ENCODE measurements at places on chromosomes 2 and 18.
A peak's percentile ranks its signal among the peaks of the same experiment; 100 is the strongest.

DNA sequence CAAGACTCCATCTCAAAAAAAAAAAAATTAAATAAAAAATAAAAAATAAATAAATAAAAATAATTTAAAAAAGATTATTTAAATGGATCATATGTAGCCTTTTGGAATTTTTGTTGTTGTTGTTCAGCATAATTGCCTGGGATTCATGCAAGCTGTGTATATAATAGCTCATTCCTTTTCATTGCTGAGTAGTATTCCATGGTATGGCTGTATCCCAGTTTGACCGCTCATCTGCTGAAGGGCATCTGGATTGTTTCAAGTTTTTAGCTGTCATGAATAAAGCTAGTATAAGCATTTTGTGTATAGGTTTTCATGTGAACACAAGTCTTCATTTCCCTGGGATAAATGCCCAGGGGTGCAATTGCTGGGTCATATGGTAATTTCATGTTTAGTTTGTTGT is 6.4 kb upstream of the TANC1 start:
- DNase-seq: no peak
- no peaks in the 10 kb centered on the region for H3K36me3 ChIP-seq
- H3K27me3 ChIP-seq: no peaks in the 10 kb centered on the region
- no peak overlapping the region for H3K27ac ChIP-seq
- no peak overlapping the region for H3K4me3 ChIP-seq
- H3K4me1 ChIP-seq: no peaks in the 10 kb centered on the region

- no peak for DNase-seq
- H3K36me3 ChIP-seq: peaks cover 7% of the 10 kb centered on the region
- H3K27ac ChIP-seq: no peak overlapping the region
- no peaks in the 10 kb centered on the region for H3K27me3 ChIP-seq
- H3K4me3 ChIP-seq: no peak overlapping the region
These were observed 27.6 kb upstream of the ASB1 start for GRCh38 chr2:238399094-238399493.

- no peaks in the 10 kb centered on the region for H3K27me3 ChIP-seq
- no peak overlapping the region for H3K27ac ChIP-seq
- DNase-seq: no peak
- H3K36me3 ChIP-seq: no peaks in the 10 kb centered on the region
- no peaks in the 10 kb centered on the region for H3K4me1 ChIP-seq
- no peak overlapping the region for H3K4me3 ChIP-seq
These were observed 124.1 kb downstream of the METTL8 start for GRCh38 chr2:171309455-171310286.

DNA sequence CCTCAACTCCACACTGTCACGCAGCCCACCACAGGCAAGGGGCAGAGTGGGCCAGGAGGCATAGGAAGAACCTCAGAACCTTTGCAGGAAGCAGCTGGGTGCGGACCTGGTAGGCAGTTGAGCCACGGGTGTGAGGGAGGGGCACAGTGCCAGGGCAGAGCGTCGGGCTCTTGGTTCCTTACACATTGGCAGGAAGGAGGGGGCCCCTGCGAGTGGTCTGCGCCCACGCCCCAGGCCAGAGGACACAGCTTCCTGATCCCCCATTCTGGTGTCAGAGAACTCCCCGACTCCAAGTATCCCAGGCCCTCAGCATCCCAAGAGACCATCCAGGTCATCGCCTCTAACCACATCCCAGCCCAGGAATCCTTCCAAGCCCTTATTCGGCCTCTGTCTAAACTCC is 61.5 kb downstream of the TNS1 start:
- no peaks in the 10 kb centered on the region for H3K27me3 ChIP-seq
- peak overlapping the region; percentile 73 for H3K27ac ChIP-seq
- peak overlapping the region; percentile 44 for H3K4me3 ChIP-seq
- H3K4me1 ChIP-seq: peaks cover 68% of the 10 kb centered on the region
- no peaks in the 10 kb centered on the region for H3K36me3 ChIP-seq
- DNase-seq: no peak

- H3K4me1 ChIP-seq: no peaks in the 10 kb centered on the region
- no peaks in the 10 kb centered on the region for H3K27me3 ChIP-seq
- no peaks in the 10 kb centered on the region for H3K36me3 ChIP-seq
- DNase-seq: no peak
- H3K4me3 ChIP-seq: no peak overlapping the region
- H3K27ac ChIP-seq: no peak overlapping the region
These were observed 370.2 kb upstream of the LYPD1 start for GRCh38 chr2:133040170-133040569.

DNA sequence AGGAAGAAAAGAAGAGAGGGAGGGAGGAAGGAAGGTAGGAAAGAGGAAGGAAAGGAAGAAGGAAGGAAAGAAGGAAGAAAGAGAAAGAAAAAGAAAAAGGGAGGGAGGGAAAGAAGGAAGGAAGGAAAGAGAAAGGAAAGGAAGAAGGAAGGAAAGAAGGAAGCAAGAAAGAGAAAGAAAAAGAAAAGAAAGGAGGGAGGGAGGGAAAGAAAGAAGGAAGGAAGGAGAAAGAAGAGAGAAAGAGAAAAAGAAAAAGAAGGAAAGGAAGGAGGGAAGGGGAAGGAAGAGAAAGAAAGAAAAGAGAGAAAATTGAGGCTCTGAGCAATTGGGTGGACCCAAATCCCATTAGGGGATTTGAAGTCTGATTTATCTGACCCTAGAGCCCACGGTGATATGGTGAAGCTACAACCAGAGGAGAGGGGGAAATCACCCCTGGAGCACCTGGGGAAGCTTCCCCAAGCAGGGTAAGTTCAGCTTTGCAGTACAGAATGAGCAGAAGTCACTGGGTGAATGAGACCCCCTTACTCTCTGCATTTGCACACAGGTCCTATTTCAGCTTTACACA is 177.6 kb upstream of the BCL2L11 start:
- no peak for DNase-seq
- peaks cover 5% of the 10 kb centered on the region for H3K4me1 ChIP-seq
- H3K4me3 ChIP-seq: no peak overlapping the region
- H3K27me3 ChIP-seq: no peaks in the 10 kb centered on the region

DNA sequence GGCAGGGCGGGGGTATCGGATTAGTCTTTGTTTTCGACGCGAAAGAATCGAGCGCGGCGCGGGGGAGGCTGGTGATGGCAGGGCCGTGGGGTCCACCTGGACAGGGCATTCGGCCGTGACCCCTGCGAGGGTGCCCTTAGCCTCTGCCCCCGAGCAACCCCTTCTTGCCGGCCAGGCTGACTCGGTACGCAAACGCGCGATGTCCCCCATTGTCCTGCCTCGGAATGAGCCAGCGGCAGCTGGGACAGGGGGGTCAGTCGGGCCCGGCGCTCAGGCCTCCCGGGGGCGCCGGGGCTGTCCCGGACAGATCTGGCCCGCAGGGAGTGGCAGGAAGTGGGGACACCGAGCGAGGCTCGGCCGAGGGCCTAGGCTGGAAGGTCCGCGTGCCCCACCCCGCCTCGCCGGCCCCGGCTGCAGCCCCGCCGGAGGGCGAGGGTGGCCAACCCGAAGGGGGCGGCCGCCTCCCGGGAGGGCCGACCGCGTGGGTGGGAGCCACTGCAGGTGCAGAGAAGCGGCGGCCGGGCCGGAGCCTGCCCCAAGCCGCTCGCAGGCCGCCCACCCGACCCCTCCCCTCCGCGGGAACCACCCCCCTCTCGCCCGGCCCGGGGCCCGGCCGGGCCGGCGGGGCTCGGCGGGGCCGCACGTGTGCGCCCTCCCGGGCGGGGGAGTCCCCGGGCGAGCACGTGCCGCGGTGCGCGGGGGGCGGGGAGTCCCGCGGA is at the start of gene TET3:
Gene TET3 (plus strand): TSS at position 708 of the 719 bp plus-strand sequence. CDS start 1,494 bp downstream, outside the sequence.
- H3K4me1 ChIP-seq: peaks cover 86% of the 10 kb centered on the region
- peak within 1 kb of the TSS; percentile 74 for H3K4me3 ChIP-seq
- no peaks in the 10 kb centered on the region for H3K36me3 ChIP-seq
- H3K27ac ChIP-seq: peak within 1 kb of the TSS; percentile 97

- peaks cover 3% of the 10 kb centered on the region for H3K36me3 ChIP-seq
- H3K4me3 ChIP-seq: peak overlapping the region; percentile 79
- DNase-seq: no peak
- H3K27me3 ChIP-seq: no peaks in the 10 kb centered on the region
These were observed 617 bp downstream of the CCDC142 start for GRCh38 chr2:74481961-74482800.

DNA sequence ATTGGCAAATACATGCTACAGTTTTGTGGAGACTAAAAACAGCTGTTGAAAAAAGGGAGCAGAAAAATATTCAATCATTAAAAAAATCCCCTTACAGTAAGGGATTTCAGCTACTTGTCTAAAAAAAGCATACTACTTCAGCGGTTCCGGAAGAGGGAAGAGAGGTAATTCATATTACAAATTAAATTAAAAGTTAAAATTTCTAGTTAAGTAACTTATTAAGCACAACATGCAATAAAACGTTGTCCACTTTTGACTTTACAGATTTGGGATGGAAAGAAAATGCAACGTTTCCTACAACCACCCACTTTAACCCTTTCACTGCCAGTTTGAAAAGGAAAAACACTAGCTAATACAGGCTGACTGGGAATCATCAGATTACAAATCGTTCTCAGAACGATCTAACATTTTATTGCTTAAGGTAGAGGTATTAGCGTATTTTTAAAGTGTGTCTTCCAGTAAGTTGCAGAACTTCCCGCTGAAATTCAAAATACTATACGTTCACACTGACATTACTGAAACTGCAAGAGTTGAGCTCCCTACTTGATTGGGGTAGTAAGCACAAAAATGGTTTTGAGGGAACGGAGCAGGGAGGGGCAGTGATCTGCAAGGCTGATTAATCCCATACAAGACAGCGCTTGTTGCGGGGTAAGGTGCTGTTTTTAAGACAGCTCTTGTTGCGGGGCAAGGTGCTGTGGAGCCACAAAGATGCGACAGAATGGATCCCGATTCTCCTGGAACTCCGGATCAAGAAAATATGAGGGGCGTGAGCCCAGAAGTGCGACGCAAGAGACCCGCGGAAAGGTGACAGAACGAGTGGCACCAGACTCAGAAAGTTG is 743 bp downstream of the HADHA start:
- DNase-seq: no peak
- peak overlapping the region; percentile 95 for H3K4me3 ChIP-seq
- peaks cover 65% of the 10 kb centered on the region for H3K4me1 ChIP-seq
- no peaks in the 10 kb centered on the region for H3K27me3 ChIP-seq
- peak overlapping the region; percentile 99 for H3K27ac ChIP-seq

DNA sequence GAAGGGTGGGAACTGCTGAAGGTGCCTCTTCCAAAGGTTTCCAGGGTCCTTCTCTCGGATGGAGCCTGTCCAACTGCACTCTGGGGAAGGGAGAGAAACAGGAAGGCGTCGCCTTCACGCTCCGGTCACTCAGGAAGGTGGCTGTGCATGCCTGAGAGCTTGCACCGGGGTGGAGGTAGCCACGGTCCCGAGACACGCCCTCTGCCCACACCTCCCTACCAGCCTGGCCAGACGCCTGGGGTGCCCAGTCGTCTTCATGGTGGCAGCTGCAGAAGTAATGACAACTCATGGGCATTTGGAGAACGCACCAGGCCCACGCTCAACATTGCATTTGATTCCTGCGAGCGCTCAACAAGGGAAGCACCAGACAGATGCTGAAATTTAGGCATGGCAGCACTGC is 59.9 kb downstream of the ADNP2 start:
- no peak overlapping the region for H3K27ac ChIP-seq
- H3K4me1 ChIP-seq: peaks cover 17% of the 10 kb centered on the region

DNA sequence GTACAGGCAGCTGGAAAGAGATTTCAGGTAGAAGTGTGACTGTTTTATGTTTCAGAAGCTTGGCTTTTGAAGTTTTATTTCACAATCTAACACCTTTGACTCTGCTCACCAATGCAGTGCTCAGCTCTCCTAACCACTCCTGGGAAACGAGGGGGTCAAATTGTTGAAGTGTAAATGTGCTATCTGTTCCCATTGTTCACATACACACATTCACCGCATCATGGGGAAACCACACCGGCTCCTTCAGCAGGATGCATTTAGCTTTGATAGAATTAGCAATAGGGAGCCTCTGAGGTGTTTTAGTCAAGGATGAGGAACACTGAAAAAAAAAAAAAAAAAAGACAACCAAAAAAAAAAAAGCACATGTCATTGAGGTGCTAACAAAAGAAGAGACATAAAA is 13.4 kb upstream of the DLGAP1 start:
- no peak for DNase-seq
- H3K4me1 ChIP-seq: no peaks in the 10 kb centered on the region
- H3K4me3 ChIP-seq: no peak overlapping the region
- no peak overlapping the region for H3K27ac ChIP-seq
- H3K27me3 ChIP-seq: no peaks in the 10 kb centered on the region

GRCh38 chr2:161123531-161124030 is 36.6 kb upstream of the TANK start:
- H3K36me3 ChIP-seq: no peaks in the 10 kb centered on the region
- H3K27me3 ChIP-seq: no peaks in the 10 kb centered on the region
- DNase-seq: no peak
- peaks cover 35% of the 10 kb centered on the region for H3K4me1 ChIP-seq
- H3K27ac ChIP-seq: peak overlapping the region; percentile 92
- H3K4me3 ChIP-seq: no peak overlapping the region

- peaks cover 33% of the 10 kb centered on the region for H3K4me1 ChIP-seq
- H3K27me3 ChIP-seq: peaks cover 38% of the 10 kb centered on the region
These were observed 1.3 kb downstream of the ZNF521 start for GRCh38 chr18:25350489-25351251.

DNA sequence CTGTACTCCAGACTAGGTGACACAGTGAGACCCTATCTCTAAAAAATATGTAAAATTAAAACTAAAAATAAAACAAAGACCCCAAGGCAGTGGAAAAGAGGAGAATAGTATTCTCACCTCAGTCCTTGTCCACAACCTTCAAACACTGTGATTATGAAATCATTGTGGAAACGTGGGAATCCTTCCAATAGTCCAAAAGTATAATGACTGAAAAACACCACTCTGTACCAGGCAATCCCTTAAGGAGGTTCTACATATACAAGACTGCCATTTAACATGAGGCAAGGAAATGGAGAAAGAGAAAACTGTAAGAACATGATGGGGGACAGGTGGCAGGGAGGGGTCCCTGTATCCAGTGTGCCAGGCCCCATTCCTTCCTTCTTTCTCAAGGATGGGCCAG is 66.1 kb downstream of the ACVR1 start:
- no peak overlapping the region for H3K27ac ChIP-seq
- H3K27me3 ChIP-seq: no peaks in the 10 kb centered on the region
- H3K36me3 ChIP-seq: peaks cover 3% of the 10 kb centered on the region
- H3K4me3 ChIP-seq: no peak overlapping the region
- no peak for DNase-seq

Measured in suprapubic skin (tissue), 4 donors.